Activated T-cell treated with anti-CD3 and anti-CD28 coated beads, Interleukin-2, amount 50 U/mL, for 24 hours (primary cell): ENCODE measurements at places on chromosomes 13 and 19.

DNA sequence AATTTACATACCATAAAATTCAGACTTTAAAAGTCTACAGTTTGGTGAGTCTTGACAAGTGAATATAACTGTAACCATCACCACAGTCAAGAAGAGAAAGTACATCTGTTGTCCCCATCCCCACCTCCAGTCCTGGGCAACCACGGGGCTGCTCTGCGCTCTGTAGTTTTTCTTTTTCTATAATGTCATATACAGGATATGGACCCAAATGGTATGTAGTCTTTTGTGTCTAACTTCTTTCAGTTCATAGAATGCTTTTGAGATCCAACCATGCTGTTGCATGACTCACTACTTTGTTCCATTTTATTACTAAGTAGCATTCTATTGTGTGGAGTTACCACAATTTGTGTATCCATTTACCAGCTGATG, 103.9 kb downstream of the DOCK9 start:
- no peak for DNase-seq

DNA sequence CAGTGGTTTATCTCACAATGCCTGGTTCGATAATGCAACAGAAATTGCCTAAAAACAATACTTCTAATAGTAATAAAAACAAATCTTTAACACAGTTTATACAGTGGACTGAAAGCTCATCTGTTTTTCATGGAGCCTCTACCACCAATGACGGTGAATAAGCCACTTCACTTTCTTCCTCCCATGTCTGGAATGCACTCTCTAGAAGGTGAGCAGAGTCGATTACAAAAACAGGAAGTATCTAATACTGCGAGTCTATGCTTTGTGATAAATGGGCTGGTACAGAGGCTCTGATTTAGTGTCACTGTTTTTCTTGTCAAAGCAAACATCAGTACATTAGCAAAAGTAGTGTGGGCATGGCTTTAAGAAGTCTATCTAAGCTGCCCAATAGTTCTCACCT, 1348.6 kb upstream of the SLC10A2 start:
- no peak for DNase-seq

DNA sequence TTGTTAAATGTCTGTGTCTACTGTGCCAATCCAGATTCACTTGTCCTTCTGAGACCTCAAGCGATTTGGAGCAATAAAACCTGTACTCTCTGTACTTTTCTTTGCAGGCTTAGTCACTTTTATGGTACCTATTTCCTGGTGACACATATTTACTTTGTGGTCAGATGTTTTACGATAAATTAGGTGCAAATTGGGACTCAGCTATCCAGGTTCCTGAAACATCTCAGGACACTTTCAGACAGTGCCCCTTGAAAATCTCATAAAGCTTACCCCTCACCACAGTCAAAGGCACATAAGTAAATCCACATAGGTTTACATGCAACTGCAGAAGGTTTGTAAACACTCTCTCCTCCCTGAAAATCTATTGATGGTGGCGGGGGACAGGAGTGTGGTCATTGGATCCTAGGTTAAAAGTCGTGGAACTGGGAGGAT, 438.8 kb downstream of the EFNB2 start:
- no peak for DNase-seq

- DNase-seq = no peak
Measured at GRCh38 chr19:49833599-49833998, 15.5 kb downstream of the MED25 start.

DNA sequence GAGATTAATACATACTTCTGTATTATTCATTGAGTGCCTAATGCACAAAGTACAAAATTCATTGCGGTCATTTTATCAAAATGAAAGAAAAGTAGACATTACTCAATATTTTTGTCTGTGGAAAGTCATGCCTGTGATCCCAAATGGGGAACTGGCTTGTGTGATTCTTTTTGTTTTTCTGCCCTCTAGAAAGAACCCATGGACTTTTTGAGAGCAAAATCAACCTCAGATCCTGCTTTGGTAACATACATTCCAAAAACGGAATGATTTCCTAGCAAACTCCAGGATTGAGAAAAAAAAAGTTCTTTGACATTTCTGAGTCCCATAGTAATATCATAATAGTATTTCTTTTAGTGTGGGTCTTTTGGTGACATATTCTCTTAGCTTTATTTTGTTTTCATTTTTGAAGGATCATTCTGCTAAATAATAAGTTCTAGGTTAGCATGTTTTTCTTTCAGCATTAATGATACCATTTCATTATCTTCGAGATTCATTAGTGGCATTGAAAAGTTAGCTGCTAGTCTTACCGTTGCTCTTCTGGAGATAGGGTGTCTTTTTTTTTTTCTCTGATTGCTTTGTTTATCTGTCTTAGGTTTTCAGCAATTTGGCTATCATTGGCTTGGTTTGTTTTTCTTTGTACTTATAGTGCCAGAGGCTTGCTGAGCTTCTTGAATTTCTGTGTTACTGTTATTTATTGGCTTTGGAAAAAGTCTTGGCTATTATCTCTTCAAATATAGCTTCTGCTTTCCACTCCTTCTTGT, 102.4 kb upstream of the CSNK1A1L start:
- DNase-seq = no peak

DNA sequence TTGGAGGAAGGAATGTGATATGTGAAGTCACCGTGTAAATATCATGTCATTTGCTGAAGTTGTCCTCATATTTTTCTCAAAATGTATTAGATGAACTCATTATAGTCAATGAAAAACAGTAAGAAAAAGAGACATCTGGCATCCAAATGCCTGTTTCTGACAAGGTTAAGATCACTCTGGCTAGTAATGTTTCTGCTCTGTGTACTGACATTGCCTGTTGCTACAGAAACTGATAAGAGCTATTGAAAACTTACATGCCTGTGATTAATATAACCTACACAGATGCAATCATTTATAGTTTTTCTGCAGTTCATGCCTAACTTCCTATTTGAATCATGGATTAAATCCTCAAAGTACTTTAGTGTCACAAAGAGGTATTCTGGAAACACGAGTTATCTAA, 249.8 kb downstream of the NBEA start:
- DNase-seq = no peak

DNA sequence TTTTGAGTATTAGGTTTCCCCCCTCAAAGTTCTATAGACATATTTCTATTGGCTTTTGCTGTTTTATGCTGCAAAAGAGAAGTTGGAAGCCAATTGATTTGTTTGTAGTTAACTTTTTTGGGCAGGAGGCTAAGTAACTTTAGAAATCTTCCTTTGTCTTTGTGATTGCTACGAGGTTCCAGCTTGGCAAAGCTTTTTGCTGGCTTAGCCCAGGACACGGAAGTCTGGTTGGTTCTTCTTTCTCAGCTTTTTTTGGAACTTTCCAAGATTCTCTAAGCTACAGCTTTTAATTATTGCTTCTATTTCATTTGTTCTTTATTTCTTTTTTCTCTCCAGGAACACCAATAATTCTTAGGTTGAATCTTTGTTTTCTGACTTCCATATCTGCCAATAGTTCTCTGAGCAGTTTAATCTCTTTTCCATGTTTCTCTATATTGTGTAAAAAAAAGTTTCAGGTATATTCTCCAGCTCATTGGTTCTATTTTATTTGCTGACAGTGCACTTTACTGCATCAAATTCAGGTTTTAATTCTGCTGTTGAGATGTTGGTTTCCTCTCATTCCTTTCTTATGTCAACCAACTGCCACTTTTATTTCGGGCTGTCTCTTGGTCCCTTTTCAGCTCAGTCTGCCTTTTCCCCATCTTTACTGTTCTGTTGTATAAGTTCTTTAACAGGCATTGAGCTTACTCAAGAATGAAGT, 27.8 kb downstream of the MBNL2 start:
- DNase-seq = no peak

GRCh38 chr19:1217366-1217765, 11.8 kb downstream of the STK11 start:
- DNase-seq = no peak

DNA sequence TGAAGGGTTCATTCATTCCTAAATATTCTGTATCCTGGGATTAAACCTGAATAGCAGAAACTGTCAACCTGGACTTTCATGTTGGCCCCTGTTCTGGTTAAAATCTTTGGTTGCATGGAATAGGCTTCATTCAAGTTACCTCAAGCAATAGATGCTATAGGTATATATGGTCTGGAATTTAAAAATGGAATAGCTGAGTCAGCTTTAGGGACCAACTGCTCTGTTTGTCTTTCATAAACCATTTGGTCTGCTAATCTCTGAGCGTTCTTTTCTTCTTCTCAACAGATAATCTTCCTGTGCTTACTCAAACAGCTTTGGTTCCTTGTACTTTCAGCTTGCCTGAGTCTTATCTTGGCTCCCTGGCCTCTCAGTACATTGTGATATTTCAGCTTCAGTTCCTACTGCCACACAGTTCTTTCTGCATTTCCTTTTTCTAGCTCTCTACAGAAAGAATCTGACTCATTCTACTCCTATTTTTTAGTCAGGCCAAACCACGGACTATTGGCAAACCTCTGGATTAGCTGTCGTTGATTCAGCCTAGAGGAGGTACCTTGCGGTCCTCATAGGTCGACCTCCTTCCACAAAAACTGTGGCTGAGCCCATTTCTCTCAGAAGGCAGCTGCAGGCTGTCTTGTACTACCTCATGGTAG, 35.9 kb upstream of the MAB21L1 start:
- DNase-seq = no peak

DNA sequence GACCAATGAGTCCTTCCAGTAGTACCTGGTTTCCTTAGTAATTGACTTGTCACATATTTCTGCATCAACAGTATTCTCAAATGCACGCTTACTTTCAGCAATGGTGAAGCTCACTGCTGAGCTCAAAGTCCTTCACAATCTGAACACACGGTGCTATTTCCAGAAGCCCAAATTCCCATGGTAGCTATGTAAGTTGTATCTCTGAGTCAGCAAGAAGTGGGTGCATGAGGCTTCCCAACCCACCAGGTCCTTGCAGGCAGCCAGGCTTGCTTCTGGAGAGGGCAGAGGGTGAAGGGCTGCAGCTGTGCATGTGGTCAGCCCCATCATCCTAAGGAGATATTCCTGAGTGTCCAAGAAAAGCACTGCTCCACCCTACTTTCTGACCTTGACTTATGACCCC, 25.7 kb downstream of the COL4A2 start:
- no peak for DNase-seq

DNA sequence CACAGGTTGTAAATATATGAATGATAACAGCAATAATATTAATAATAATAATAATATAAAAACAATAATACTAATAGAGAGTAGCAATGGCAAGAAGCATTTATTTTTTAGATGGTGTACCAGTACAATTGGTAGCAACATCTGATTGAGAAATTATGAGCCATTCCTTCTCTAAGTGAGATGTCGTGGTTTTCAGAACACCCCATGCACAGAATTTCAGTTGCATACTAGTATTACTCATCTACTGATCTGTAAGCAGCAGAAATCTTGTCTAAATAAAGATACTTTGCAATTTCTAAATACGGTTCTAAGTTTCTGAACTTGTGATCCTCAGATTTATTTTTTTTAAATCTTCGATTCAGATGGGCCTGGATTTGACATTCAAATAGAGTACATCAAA, 788.0 kb upstream of the ATXN8OS start:
- DNase-seq = no peak

DNA sequence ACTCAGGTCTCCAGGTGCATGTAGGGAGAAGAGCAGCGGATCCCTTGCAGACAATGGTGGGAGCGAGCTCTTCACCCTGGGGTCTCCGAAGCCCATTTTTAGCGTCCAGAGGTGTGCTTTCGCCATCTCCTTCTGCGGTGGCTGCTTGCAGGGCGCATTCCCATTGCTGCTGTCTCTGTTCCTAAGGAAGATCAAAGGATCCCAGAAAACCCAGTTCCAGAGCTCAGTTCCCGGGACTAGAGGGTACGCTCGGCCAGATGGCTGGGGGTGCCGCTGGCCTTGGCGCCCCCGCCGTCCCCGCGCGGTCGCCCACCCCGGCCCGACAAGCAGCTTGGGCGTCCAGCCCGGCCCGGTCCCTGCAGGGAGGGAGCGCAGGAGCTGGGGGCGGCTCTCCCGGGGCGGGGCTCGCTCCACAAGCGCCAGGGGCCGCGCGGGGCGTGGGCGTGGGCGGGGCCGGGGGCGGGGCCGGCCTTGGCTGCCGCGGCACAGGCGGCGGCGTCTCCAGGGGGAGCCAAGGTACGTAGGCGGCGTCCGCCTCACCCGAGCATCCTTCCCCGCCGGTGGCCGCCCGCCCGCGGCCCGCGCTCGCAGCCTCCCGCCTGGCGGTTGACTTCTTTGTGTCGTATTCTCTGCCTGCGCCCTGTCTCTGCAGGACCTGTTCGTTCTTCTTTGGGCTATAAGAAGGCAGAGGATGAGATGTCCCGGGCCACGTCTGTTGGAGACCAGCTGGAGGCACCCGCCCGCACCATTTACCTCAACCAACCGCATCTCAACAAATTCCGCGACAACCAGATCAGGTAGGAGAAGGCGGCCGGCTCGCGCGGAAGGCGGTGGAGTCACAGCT, 96.8 kb downstream of the ATP8A2 start:
- peak; percentile 32 for DNase-seq

GRCh38 chr13:113022391-113022744, 53.4 kb downstream of the MCF2L start:
- DNase-seq = no peak

DNA sequence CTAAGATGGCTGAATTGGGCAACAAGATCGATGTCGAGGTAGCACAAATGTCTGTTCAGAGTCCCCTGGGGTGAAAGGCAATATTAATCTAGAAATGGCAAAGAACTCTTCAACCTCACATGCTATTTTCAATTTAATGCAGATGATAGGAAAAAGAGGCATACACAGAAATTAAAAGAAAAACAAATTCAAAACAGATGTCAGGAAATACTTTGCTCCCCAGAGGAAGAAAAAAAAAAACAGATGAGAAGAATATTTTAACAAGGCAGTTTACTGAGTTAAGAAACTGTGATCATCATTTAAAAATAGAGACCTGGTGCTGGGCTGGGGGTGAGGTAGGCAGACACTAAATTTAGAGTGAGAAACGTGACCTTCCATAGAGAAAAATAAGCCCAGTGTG, 421.9 kb upstream of the ARGLU1 start:
- DNase-seq = no peak

- DNase-seq = no peak
Measured at GRCh38 chr19:43468354-43469159, 3.1 kb upstream of the LYPD3 start.

GRCh38 chr13:75402787-75403186, 79.2 kb downstream of the TBC1D4 start:
- DNase-seq = no peak

GRCh38 chr13:23777575-23777870, 111.7 kb downstream of the MIPEP start:
- DNase-seq = no peak

DNA sequence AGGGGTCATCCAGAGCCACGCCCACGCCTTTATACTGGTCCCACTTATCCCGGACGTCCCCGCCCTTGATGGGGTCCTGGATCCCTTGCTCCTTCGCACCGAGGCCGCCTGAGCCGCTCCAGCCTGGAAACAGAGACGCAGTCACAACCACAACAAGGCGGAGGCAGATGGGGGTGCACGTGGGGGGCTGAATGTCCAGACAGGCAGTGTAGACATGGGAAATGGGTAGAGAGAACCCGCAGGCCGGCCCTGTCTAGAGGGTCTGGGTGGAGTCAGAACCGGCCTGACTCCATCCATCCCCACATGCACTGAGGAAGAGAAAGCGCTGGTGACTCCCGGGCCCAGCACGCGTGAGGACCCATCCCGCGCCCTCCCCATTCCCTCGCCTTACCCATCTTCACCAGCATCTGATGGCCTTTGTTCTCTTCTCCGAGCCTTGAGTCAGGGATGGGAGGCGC, 23.0 kb downstream of the CHERP start:
- DNase-seq = no peak

- DNase-seq = no peak
Measured at GRCh38 chr13:98822225-98822606, 69.7 kb upstream of the SLC15A1 start.

- DNase-seq = no peak
Measured at GRCh38 chr13:19978831-19979437, 20.4 kb downstream of the ZMYM2 start.

- DNase-seq = no peak
Measured at GRCh38 chr13:76852986-76853385, 33.2 kb downstream of the KCTD12 start.

- DNase-seq = no peak
Measured at GRCh38 chr13:19345158-19345557, 163.5 kb upstream of the TUBA3C start.
